Mesothelial cell of epicardium (in vitro differentiated cells): ENCODE measurements at places on chromosomes 3 and 15.

GRCh38 chr3:550471-550870 is 353.9 kb downstream of the CHL1 start:
- DNase-seq, result no peak

DNA sequence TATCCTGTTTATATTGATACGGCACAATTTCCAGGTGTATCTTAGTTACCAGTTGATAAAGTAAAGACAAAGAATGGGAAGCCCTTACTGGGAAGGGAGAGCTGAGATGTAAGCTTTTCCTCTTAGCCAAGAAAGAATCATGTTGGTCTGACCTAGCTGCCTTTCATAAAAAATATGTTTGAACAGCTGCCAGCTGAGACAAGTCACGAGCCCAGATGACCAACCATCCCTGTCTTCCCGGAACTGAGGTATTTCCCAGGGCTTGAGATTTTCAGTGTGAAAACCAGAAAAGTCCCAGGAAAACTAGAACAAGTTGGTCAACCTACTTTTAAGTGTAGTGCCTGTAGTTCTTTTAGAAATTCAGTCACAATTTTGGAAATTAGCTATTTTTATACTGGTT is 3.6 kb upstream of the MYH15 start:
- DNase-seq, result no peak

- DNase-seq, result no peak
These were observed 344.8 kb upstream of the LMCD1 start for GRCh38 chr3:8156831-8157230.

DNA sequence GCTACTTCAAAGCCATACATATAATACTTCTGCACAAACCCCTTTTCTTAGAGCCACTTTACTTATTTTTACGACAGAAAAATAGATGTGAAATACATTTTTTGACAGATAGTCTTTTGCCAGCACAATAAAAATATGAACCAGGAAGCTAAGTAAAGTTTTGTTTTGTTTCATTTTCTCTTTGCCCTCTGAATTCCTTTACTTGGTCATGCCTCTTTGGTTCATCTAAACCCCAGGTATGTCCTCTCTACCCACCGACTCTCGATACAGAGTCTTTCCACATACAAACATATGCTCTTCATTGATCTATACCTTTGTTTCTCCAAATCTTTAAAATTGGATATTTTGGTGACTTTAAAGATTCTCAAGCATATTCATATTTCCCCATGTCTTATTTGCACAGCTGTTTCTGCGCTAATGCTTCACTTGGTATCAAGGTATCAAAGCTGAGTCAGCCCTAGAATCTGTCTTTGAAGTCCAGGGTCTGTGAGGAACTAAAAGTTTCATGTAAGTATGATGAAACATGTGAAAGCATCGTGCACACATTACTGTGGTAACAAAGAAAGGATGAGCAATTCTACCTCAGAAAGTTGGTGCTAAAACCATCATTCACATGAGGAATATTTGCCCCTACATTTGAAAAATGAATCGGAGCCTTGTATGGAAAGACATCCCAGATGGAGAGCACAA is 845.4 kb downstream of the NAALADL2 start:
- DNase-seq, result no peak

DNA sequence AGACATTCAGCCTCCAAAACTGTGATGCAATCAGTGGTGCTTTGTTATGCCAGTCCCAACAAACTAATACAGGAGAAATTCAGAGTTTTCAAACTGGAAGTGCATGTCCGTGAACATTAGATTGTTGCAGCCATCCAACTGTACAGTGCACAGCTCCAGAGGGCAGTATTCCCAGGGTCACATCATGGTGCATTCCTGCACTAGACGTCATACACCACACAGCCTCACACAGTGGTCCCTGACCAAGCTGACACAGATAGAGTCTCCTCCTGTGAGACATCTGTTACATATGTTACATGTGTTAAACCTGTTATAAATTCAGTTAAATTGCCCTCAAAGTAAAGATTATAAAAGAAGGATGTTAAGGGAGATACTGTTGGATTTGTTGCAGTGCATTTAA is 209.0 kb downstream of the LRRN1 start:
- DNase-seq, result no peak

- no peak for DNase-seq
These were observed 133.8 kb downstream of the ZBBX start for GRCh38 chr3:167246252-167246651.

GRCh38 chr15:45884755-45885445 is 250.1 kb downstream of the SQOR start:
- no peak for DNase-seq

DNA sequence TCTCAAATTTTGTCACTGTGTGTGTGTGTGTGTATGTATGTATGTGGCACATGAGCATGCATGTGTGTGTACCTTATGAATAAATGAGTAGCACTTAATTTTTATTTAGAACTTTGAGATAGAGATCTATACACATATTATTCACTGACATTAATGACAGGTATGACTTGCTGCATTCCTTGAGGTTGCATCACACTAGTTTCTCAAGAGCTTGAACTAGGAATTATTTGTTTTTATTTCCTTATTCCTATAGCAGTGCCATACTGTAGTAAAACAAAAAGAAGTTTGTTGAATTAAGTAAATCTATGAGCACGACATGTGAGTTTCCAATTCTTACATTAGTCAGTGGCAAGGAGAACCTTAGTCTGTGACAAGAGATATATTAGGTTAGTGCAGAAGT is 943.9 kb downstream of the ROBO1 start:
- no peak for DNase-seq
